ENCODE measurements at places on chromosomes 7 and 10. TPM values are rescaled to one million over a fixed set of nuclear protein-coding genes. Genes with fewer than 3 reads are reported as not detected.

DNA sequence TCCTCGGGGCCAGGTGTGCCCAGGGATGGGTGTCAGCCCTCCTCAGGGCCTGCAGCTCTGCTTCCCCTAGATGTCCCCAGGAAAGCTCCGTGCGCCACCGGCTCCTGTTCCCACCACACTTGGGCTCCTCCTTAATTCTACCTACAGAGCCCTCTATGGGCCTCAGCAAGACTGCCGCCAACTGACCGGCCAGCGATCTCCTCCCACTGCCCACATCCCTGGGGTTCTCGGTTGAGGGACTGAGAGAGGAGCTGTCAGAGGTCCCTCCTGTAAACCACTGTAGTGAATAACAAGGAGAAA is 5.3 kb upstream of the LDB3 start:
- DNase-seq, result no peak

The SAP25 gene
- total RNA-seq, result 0.21 TPM

DNA sequence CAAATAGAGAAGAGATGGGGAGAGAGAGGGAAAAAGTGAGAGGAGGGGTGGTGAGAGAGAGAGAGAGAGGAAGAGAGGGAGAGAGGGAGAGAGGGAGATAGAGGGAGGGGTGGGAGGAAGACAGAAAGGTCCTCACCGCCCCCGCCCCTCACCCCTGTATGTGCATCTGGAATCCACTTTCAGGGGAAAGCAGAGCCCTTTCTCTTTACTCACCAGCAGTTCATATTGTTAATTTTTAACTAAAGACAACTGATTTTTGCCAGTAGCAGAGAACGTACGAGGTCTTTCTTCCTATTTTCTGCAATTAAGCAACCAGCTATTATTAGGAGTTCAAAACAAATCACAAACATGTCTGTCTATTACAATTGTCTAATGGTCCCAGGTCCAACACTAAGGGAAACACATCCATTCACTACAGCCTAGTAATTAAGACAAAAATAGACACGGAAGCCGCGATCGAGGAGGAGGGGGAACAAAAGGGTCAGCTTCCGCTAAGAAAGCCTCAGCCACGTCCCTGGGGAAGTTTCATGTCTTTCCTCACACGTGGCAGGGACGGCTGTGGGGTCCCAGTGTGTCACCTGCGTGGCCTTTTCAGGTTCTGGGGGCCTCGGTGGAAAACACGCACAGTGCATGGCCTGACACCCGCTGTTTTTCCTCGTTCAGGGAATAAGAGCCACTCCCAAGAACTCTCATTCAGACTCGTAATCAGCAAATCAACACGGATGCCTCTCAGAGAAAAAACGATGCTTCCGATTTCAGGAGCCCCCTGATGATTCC is 572.0 kb downstream of the PTPRN2 start:
- DNase-seq, result no peak

- DNase-seq, result no peak
These were observed 32.6 kb upstream of the GJD4 start for GRCh38 chr10:35572583-35572982.

DNA sequence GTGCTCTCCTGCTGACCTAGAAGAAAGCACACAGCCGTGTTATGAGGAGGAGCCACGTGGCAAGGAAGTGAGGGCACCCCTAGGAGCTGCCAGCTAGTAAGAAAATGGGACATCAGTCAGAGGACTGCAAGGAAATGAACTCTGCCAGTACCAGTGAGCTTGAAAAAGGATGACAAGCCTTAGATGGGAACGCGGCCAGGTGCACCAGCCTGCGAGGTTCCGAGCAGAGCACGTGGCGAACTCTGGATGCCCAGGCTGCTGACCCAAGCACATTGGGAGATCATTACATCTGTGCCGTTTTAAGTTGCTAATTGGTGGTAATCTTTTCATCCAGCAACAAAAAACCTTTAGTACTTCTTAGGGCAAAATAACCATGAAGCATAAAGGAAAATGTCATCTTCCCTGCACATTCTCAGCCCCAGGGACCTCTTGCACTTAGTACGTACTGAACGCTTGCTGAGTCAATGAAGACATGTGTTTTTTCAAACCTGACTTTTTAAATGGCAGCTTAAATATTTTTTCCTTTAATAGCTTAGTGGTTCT is 69.4 kb downstream of the AMZ1 start:
- DNase-seq, result peak; percentile 88

The OR9A4 gene
- total RNA-seq, result not detected

DNA sequence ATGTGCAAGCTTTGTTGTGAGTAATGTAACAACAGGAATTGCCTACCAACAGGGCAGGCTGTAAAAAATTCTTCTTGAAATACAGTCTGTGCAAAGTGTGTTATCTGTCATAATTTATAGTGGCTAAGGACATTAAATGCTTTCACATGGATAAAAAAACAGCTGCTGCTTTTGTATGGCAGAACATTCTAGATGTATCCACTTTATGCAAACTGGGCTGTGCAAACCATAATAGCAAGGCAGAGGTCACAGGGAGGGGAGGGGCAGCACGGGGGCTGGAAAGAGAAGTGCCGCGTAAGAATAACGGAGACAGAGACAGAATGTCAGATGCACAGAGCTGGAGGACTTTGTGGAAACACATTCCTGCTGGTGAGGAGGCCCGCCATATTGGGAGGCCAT is 86.1 kb downstream of the VOPP1 start:
- DNase-seq, result no peak

The HGF gene
- 5.3 TPM for total RNA-seq

DNA sequence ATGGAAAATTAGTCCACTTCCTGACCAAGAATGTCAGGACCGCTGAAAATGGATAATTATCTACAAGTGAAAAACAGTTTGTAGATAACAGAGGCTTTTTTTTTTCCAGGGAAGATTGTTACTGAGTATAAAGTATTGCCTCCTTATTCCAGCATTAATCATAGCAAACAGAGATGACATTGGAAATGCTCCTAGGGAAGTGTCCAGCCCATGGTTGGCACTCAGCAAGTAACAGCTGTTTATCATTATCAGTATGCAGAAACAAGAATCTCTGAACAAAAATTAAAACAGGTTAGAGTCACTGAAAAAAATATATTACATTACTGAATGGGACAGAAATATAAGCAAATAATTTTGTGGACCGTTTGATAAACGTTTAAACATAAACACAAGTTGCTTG is 14.6 kb downstream of the FGL2 start:
- peak; percentile 36 for DNase-seq

The BMPER gene
- 1.3 TPM for total RNA-seq

- no peak for DNase-seq
These were observed 10.6 kb downstream of the BRAF start for GRCh38 chr7:140914083-140914482.

DNA sequence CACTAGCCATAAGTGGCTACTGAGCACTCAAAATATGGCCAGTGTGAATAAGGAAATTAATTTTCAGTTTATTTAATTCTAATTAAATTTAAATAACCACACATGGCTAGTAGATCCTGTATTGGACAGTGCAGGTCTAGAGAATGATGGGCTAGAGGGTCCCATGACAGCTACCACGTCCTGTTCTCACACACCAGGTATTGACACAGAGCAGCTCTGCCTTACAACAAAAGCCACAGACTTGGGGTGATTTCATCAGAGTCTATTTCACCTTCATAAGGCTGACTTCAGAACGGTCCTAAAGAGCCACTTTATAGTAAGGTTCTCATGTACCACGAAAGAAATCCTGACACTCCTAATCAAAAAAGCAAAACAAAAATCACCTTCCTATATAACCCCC is 111.3 kb downstream of the UBE2H start:
- no peak for DNase-seq

DNA sequence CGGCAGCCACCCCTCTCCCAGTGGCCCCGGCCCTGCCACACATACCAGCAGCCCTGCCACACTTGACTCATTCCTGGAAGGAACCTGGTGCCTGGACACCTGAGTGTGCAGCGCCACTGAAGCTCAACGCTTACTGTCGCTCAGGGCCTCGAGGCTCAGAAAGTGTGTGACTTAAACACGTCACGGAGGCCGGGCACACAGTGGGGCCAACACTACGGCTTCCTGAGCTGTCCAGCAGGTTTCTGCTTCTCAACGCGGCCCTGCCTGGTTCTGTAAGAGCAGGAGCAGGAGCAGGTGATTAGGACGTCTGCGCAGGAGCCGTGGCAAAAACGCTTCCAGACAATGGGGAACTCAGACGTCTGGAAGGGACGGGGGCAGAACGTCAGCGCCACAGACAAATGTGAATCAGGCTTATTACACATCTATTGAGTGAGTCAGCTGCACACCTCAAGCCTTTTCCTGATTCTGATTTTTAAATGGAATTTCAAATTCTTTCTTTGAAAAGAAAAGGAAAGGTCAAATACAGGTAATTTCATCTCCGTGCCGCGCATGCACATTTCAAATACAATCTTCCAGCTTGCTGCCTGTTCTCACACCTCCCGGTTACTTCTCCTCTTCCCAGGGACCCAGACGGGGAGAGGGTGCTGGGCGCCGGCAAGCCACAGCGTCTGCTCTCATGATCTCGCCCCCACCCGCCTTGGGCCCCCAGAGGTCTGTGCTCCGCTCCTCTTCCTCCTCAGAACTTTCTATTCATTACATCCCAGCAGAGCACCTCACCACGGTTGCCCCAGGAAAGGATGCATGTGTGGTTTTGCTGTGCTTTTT is 66.6 kb downstream of the ADARB2 start:
- DNase-seq, result no peak

- DNase-seq, result no peak
These were observed 99.7 kb downstream of the RAMP3 start for GRCh38 chr7:45257284-45257683.

The ANK3 gene
- total RNA-seq, result 24.6 TPM

DNA sequence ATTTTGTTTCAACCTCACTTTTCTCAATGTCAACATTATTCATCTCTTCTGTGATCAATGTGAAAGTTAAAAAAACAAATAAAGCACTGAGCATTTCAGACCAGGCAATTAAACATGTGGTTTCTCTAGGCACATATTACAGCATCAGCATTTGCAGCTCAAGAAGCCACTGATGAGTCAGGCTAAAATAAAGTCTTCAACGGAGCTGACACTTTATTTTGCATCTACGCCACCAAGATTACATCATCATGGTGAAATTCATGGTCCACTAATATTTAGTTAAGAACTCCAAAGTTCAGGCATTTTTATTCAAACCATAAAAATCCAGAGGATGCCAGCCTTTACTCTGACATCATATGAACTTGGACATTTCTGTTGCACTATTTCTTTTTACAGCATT is 33.0 kb downstream of the MAGI2 start:
- peak; percentile 74 for DNase-seq

The ERVW-1 gene
- total RNA-seq, result not detected

DNA sequence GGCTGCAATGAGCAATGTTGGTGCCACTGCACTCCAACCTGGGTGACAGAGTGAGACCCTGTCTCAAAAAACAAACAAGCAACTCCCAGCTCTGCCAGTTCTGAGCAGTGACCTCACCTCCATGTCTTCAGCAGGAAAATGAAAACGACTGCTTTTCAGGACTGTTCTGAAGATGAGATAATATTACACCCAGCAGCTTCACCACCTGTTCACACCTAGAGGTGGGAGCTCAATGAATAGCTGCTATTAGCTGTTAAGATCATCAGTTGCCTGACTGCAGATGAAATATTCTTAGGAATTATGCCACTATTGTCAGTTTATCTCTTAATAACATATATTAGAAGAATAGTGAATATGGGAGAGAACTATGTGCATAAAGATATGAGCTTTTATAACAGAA is 48.4 kb upstream of the CYTH3 start:
- DNase-seq, result no peak

DNA sequence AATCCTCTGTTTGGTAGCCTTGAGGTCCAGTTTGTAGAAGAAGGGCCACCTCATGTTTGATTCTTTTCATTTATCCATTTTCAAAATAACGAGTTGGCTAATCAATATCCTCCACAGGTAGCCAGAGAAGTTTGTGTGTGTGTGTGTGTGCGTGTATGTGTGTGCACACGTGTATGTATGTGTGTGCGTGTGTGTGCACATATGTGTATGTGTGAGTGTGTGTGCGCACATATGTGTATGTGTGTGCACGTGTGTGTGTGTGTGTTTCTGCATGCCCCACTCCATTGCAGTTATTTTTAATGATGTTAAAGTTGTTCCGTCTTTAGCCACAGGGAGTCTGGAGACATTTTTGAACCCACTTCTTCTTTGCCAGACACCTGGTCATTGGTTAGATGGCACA is 112.8 kb upstream of the PRKCQ start:
- no peak for DNase-seq

DNA sequence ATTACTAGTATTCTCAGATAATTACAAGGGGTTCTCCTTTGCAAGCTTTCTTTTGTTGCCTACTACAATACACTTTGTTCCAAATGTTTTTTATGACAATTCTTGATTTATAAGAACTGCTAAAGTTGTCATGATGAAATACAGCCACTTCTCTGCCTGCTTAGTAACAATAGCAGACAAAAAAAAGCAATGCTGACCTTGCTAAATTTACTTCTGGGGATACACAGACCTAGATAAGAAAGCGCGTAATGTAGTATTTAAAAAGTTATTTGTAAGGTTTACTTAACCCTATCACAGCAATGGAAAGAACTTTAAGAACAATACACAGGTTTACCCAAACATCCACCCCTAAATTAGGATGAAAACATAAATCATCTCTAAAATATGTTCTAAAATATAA is 311.1 kb downstream of the DOCK4 start:
- DNase-seq, result no peak

DNA sequence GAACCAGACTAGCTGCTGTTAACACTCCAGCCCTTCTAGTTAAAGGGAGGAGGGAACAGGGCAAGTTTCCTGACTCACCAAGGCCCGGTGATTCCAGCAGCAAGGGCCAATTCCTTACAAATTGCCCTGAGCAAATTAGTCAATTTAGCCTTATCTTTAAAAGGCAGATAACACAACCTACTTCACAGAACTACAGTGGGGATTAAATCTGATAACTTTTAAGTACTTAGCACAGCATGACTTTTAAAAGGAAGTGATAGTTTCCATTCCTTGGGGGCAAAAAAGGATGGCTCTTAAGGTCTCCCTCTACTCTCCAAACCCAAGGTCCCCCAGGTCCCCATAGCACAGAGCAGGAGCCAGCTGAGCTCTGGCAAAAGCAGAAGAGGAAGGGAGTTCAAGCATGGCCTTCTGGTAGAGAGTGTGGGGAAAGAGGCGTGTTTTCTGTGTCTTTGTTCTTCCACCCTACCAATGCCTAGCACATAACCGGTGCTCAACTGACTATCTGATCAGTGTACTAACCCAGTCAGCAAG is 4.0 kb downstream of the CDCA7L start:
- no peak for DNase-seq

- no peak for DNase-seq
These were observed 70.9 kb downstream of the MYL10 start for GRCh38 chr7:101557978-101558741.

DNA sequence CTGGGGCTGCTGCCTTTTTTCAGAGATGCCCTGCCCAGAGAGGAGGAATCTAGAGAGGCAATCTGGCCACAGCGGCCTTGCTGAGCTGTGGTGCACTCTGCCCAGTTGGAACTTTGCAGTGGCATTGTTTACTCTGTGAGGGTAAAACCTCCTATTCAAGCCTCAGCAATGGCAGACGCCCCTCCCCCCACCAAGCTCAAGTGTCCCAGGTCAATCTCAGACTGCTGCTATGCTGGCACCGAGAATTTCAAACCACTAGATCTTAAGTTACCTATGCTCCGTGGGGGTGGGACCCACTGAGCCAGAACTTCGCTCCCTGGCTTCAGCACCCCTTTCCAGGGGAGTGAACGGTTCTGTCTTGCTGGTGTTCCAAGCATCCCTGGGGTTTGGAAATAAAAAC is 77.2 kb downstream of the EXOC4 start:
- no peak for DNase-seq

Measured in myocyte (in vitro differentiated cells).